ENCODE measurements at places on chromosomes 16 and 17.
A peak's percentile ranks its signal among the peaks of the same experiment; 100 is the strongest.

- DNase-seq = no peak
These were observed 100.6 kb downstream of the ZNF423 start for GRCh38 chr16:49755313-49755620.

DNA sequence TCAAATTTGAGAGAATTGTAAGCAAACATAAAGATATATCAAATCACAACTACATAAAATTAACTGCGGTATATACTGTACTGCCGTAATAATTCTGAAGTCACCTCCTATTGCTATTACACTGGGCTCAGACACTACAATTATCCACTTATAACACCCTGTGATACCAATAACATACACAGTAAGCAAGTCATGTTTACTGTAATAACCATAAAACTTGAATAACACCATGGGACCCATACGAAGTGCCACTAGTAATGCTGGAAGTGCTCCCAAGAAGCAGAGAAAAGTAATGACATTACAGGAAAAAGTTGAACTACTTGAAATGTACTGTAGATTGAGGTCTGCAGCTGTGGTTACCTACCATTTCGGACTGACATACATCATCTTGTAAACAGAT lies 24.0 kb downstream of the CMC2 start:
- no peak for DNase-seq

GRCh38 chr17:59315866-59316265 lies 15.6 kb upstream of the YPEL2 start:
- no peak for DNase-seq

DNA sequence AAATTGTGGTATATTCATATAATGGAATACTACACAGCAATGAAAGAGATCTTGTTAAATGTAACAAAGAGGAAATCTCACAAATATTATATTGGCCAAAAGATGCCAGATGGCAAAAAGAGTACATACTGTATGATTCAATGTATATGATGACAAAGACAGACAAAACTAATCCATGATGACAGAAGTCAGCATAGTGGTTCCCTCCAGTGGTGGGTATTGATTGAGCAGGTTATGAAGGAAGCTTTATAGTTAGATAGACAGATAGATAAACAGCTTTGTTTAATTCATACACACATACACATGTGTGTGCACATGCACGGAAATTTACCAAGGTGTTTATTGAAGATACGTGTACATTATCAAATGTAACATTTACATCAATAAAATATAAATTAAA lies 74.4 kb upstream of the SMIM36 start:
- no peak for DNase-seq

DNA sequence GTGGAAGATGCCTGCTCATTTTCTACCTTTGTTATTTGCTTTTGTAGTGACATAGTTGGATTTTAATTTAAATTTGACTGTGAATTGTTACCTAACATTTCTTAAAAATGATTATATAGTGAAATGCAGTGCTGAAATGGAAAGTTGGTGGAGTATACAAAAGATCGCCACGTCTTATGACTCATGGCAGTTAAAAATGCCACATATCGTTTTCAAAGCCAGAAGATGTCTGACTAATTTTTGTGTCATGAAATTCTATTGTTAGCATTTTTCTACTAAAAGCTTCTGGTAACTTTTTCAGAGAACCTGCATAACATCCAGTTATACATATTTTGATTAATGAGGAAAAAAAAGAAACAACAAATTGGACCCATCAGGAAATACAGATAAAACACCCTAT lies 20.6 kb downstream of the MAP2K4 start:
- DNase-seq = no peak

GRCh38 chr16:50473356-50473945 lies 74.7 kb upstream of the NKD1 start:
- peak; percentile 61 for DNase-seq

DNA sequence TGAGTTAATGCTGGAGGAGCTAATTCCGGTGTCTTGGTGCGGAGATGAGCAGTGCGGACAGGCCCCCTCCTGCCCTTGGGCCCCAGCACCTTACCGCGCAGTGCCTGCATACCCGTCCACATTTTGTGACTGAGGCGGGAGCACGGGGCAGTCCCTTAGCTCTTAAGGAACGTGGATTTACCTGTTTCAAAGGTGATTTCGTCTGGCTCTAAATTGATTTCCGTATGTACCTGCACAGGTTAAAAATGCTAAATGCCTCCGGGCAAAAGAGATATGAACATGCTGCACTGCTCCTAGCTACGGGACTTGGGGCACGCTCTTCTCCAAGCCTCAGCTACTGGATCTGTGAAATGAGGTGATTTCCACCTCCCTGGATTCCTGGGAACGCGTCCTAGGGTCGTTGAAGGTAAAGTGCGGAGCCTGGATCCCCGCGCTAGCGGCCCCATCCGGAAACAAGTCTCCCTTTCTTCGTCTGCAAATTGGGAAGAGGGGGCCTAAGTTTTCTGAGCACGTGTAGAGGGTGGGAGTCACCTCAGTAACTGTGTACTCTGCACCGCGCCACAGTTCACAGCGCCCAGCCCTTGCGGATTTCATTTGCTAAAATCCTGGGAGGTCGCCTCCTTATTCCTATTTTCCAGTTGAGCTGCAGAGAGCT lies 669 bp upstream of the CRISPLD2 start:
- DNase-seq = no peak

DNA sequence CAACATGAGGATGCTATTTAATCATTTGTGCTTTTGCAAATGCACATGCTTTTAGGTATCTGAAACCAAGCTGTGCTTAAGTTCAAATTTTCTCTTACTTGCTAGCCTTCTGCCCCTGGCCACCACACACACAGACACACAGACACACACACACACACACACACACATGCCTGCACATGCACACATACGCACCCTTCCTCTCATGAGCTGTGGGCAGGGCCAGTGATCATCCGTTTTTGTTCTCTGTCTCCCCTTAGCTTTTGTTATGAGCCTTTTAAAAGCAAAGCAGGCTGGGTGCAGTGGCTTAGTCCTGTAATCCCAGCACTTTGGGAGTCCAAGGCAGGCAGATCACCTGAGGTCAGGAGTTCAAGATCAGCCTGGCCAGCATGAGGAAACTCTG lies 34.2 kb downstream of the CD300LF start:
- no peak for DNase-seq
